ENCODE measurements at places on chromosomes 11 and 22.

- no peak for DNase-seq
Observed at GRCh38 chr11:81874635-81875034, 859.0 kb downstream of the FAM181B start.

DNA sequence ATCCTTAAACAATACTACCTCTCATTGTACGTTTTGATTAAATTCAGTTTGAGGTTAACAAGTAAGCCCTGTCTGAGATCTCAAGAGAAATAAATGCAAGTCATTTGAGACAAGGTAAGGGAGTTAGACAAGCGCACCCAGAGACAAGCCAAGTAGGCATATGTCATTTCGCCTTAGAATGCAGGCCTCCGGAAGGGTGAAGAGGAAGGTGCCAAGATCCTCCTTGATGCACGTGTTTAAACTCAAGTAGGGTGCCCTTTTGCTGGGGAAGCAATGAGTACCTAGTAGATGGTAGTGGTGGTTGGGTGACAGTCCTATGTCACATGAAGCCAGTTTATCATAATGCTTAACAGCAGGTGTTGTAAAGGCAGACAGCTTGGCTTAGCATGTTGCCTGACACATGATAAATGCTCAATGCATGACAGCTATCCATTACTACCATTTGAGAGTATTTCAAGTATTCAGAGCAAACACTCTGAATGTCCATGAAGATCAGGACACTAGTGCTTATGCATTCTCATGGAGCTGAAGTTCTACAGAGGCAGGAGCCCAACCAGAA, 415.9 kb downstream of the TMEM135 start:
- no peak for DNase-seq

GRCh38 chr11:12113294-12113693, 2.9 kb downstream of the MICAL2 start:
- no peak for DNase-seq

DNA sequence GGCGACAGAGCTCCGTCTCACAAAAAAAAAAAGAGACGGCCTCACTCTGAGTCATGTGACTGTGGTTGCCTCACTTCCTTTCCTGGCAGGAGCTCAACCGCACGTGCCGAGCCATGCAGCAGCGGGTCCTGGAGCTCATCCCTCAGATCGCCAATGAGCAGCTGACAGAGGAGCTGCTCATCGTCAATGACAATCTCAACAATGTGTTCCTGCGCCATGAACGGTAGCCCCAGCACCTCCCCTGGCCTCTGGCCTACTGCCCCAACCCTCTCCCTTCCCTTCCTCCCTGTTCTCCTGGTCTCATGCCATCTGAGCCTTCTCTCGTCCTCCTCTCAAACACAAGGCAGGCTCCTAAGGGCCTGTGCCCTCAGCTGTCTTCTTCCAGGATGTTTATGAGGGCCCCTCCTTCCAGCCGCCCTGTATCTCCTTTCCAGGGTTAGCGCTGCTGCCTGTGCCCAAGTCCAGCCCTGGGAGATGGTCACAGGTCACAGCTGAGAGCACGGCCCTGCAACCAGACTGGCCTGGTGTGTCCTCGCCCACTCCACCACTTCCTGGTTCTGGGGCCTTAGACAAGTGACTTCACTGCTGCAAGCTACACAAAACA, 30.7 kb downstream of the TOM1 start:
- no peak for DNase-seq

DNA sequence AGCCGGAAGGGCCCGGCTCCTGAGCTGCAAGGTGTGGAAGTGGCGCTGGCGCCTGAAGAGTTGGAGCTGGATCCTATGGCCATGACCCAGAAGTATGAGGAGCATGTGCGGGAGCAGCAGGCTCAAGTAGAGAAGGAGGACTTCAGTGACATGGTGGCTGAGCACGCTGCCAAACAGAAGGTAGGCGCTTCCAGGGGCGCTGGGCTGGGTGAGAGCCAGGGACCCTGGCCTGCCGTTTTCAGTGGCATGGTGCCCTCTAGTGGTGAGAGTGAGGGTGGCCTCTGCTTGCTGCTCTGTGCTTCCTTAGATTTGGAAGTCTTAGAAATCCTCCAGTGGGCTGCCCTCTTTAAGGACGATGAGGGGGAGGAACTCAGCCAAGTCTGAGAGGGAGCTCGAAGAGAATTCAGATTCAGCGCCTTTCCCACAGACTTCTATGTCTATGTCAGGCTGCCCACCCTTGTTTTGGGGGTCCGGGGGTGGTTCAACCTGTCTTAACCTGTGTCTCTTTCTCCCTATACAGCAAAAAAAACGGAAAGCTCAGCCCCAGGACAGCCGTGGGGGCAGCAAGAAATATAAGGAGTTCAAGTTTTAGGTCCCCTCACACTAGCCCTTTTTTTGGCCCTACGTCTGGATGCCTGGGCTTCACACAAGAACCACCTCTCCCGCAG, 1.8 kb upstream of the PACS1 start:
- DNase-seq, result peak; percentile 81
